MG63 (cell line): ENCODE measurements at places on chromosomes 11 and 22. TPM values are rescaled to one million over a fixed set of nuclear protein-coding genes. Genes with fewer than 3 reads are reported as not detected.

NCAM1 gene
- total RNA-seq: 6.2 and 11.2 TPM in 2 replicates

OR8D4 gene
- not detected in 2 replicates for total RNA-seq

CHKA gene
- 6.8 and 12.9 TPM in 2 replicates for total RNA-seq

DNA sequence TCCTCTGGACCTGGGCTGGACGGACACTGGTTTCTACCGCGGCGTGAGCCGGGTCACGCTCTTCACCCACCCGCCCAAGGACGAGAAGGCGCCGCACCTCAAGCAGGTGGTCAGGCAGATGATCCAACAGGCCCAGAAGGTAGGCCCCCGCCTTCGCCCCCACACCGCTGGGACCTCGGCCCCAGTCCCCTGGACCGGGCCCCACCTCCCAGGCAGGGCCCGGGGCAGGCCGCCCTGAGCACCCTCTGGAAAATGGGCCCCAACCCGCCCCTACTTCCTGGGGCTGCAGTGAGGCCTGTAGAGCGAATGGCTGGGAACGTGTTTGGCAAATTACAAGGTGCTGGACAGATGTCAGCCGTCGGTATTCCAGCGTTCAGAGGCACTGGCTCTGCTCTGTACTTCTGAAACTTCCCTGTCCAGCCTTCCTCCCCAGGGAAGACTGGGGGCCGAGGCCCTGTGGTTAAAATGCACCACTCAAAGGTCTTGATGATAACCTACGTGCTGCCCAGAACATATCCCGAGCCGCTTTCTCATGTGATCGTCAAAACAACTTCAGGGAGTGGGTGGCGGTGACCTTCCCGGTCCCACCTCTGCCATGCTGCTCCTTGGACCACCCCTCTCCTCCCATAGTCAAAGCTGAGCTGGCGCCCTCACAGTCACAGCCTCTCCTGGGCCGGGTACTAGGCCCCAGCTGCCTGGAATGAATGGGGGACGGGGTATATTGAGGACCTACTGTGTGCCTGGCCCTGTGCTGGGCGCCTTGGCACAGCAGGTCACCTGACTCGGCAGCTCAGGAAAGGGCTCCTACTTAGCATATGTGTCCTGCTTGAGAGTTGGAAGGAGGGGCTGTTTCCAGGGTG lies 869 bp downstream of the FAM83F start:
- no peak for DNase-seq

LUZP2 gene
- 0.39 and 1.5 TPM in 2 replicates for total RNA-seq

- DNase-seq: peak; percentile 23
Observed at GRCh38 chr22:40533712-40534378, 102.7 kb downstream of the MRTFA start.

C11orf87 gene
- total RNA-seq: not detected in 2 replicates

DNA sequence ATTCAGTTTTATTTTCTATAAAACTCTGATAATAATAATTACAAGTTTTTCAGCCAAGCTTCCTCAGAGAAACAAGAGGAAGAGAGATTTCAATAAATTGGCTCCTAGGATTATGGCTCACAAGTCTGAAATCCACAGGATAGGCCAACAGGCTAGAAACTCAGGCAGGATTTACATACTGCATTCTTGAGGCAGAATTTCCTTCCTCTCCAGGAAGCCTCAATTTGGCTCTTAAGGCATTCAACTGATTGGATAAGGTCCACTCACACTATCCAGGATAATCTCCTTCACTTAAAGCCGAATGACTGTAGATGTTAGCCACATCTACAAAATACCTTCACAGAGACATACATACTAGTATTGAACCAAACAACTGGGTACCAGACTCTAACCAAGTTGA lies 120.3 kb upstream of the FAT3 start:
- DNase-seq: no peak

DNA sequence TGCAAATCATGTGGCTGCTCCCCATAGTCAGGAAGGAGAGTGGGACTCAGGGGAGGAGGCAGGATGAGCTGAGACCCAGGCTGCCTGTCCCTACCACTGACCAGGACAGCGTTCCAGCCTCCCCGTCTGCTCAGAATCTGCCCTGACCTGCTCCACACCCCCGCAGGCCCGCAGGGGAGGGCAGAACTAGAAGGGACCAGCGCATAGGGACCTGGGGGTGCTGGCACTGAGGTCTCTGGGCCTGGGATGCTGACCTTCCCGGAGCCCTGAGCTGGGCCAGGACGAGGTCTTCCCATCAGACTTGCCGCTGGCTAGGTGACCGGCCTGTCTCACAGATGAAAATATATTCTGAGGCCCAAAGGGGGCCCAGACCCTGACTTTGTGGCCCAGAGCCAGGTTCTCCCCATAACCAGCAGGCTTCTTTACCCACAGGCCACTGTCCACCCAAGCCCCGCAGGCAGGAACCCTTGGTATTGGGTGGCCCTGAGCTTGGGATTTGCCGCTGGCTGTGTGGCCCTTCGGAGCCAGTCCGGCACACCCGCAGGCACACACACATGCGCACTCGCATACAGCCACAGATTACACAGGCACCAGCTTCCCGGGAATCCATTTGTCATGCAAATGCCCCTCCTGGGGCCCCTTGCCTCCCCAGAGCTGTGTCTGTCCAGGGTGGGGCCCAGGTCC lies 13.8 kb upstream of the PIM3 start:
- DNase-seq: no peak

DNA sequence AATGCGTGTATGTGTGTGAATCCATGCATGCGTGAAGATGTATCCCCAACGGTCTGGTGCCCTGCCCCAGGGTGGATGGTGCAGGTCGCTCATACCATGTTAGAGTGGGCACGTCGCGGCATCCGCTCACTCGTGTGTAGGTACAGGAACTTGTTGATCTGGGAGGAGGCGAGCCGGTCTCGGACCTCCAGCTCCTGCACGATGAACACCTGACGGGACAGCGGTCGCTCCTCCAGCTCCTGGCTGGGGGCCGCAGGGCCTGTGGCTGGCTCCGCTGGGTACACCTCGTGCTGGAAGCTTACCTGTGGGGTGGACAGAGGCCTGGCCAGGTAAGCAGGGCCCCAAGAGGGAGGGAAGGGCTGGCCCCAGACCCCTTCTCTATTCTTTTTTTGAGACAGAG lies 18.5 kb downstream of the ATG2A start:
- DNase-seq: no peak

SEC14L6 gene
- not detected in 2 replicates for total RNA-seq

UBQLN3 gene
- total RNA-seq: not detected in 2 replicates

ARCN1 gene
- total RNA-seq: 92.2 and 122 TPM in 2 replicates

- DNase-seq: no peak
Observed at GRCh38 chr22:22526125-22526912, 6.2 kb upstream of the ZNF280A start.

GRCh38 chr11:9717719-9718118 lies 53.8 kb downstream of the SWAP70 start:
- no peak for DNase-seq

- DNase-seq: no peak
Observed at GRCh38 chr22:43643387-43643786, 168.7 kb downstream of the EFCAB6 start.

DNA sequence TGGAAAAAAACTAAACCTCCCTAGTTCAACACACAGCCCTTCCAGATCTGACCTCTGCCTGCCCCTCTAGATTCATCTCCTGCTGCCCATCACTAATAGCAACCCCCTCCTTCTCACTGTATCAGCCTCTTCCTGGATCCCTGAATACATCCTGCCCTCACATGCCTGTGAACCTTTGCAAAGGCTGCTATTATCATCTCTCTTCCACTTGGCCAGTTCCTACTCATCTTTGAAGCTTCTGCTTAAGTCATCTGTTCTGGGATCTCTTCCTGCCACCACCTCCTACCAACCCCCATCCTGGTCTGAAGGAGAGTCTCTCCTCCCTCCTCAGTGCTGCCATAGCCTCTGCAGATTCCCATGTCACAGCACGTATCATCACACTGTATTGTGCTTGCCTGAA lies 38.0 kb upstream of the AMOTL1 start:
- DNase-seq: no peak

DNA sequence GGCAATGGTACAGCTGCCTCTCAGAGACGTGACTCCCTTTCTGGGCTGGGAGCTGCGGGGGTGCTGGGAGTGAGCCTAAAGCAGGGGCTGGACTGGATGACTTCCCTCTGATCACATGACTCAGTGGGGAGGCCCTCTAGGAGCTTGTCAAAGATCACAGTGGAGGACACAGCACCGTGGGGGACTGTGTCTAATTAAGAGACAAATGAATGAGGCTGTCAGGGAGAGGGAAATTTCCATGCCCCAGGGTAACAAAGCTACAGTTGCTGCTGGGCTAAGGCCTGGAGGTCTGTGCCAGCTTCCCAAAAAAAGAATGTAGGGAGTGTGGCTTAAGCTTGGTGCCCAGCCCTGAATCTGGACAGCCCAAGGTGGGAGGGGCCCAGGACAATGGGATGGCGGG lies 262.8 kb upstream of the PLET1 start:
- peak; percentile 88 for DNase-seq

DNA sequence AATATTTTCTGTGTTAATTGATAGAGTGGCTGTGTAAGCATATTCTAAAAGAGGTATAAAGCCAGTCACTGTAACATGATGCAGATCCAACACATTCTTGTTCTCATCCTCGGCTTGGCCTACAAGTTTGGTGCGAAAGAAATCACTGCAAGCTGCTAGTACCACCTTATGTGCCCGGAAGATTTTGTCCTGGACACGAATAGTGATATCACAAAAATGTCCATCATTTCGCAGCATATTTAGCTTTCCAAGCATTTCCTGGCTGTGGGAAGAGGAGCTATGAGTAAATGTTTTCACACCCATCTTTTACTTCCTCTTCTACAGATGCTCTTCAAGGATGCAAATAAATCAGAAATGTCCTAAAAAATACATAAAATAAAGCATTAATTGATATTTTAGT lies 53.1 kb downstream of the ZBTB44 start:
- DNase-seq: no peak

DNA sequence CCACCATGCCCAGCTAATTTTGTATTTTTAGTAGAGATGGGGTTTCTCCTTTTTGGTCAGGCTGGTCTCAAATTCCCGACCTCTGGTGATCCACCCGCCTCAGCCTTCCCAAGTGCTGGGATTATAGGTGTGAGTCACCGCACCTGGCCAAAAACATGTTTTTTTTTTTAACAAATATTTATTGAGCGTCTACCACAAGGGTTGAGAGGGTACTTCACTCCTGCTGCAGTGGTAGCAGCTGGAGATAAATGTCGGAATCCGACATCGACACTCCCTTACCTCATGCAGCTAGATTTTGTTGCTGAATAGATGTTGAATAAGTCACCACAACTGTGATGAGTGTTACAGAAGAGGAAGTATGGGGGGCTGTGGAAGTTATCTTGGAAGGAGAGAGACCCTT lies 971 bp downstream of the DNAJB13 start:
- DNase-seq: no peak

GRCh38 chr11:121547574-121547973 lies 94.8 kb upstream of the SORL1-AS1 start:
- DNase-seq: no peak

GRCh38 chr11:93611836-93612677 lies 49.4 kb upstream of the CEP295 start:
- no peak for DNase-seq

RAB3IL1 gene
- 2.8 and 3.0 TPM in 2 replicates for total RNA-seq

DNA sequence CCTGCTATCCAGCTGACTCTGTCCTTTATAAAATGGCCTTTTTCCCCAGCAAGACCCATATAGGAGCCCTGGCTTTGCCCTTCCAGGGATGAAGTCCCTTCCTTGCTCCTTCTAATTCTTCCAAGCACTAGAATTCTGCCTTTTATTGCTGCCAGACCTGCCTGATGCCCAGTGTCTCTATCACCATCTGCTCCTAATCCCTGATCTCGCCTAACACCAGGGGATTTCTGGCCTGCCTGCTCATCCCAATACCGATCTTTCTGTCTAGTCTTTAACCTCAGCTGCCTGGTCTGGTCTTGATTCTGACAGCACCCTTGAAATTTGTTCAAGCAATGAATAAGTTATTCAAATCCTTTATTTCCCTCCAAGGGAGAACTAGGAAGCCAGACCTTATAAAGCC lies 150.2 kb downstream of the SPON1 start:
- no peak for DNase-seq

DNA sequence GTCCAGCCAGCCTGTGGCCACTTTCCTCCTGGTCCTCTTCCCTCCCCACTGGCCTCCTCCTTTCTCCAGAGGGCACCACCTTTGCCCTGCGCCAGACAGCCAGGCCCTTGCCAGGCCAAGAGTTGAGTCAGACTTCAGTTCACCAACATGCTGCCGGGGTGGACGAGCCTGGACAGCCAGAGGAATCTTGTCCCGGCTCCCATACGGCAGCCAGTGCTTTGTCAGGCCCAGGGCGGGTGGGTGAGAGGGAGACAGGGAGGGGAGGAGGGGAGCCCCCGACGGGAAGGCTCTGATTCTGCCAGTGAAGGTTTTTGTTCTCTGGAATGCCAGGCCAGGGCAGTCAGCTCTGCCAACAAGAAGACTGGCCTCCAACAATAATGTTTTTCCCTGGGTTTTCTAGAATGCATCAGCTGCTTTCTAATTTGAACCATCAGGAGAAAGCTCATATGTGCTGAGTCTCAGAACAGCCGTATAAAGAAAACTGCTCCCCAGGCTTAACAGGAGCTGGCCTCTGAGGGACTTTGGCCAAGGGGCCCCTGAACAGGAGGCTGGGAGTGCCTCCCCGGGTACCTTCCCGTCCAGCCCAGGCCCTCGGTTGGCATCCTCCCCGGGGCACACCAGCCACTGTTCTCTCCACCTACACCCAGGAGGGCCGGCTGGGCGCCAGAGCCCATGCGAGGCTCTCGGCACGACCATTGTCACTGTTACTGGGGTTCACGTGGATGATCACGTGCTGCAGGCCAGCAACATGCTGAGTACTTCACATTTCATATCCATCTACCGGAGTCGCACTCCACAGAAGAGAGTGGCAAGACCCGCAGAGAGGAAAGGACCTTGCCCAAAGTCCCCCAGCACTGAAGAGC lies 28.6 kb downstream of the LIF start:
- peak; percentile 98 for DNase-seq

BAIAP2L2 gene
- 20.4 and 63.3 TPM in 2 replicates for total RNA-seq
